ENCODE measurements at places on chromosomes 6 and 20.

DNA sequence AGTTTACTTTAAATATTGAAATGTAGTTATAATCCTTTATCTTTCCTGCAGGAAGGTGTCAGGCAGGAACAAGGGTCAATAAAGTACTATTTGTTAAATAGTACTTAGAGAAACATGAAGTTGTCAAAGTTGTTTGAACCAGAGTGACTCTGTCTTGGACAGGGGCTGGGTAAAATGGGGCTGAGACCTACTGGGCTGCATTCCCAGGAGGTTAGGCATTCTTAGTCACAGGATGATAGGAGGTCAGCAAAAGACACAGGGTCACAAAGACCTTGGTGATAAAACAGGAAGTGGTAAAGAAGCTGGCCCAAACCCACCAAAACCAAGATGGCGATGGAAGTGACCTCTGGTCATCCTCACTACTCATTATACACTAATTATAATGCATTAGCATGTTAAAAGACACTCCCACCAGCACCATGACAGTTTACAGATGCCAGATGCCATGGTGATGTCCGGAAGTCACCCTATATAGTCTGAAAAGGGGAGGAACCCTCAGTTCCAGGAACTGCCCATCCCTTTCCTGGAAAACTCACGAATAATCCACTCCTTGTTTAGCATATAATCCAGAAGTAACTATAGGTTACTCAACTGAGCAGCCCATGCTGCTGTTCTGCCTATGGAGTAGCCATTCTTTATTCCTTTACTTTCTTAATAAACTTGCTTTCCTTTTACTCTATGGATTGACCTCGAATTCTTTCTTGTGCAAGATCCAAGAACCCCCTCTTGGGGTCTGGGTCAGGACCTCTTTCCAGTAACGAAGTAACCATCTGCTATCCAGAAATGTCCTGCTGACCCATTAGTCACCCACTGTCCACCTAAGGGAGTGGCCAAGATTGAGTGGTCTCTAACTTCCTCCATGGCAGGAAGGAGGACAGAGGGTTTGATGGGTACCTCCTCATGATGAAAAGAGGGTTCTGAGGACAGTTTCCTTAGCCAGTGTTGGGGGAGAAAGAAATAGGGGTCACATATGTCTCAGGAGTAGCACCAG lies 19.6 kb downstream of the SLC22A2 start:
- peak; percentile 23 for DNase-seq

DNA sequence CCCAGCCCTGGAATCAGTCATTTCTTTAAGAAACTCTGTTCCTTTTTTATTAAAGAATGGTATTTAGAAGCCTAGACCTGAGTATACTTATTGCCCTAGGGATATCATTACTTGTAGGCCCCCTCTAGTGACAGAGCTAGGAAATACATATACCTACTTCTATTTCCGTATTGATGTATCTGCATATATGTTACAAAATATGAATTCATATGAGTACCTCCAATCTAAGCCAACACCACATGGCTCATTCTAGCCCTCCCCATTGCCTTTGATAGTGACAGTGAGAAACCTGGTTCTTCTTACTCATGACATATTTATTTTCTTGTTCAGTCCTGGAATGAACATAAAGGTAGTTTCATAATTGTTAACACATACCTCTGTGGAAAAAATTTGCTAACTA lies 137.2 kb downstream of the FARS2 start:
- peak; percentile 58 for DNase-seq

DNA sequence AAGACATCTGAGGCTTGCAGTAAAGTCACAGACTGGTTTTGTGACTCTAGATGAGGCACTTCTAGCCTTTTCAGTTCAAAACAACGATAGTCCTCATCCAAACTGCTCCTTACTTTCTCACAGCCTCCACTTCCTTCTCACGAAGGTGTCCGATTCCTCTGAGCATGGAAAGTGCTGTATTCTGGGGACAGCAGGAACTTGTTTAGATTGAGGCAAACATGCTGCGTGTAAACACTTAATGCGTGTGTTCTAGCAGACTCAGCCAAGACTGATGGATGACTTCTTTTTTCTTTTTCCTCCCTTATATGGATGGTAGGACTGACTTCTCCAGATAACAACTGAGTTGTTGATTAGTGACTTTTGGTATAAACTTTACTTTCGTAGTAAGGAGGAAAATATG lies 80.2 kb upstream of the PRDM1 start:
- no peak for DNase-seq

DNA sequence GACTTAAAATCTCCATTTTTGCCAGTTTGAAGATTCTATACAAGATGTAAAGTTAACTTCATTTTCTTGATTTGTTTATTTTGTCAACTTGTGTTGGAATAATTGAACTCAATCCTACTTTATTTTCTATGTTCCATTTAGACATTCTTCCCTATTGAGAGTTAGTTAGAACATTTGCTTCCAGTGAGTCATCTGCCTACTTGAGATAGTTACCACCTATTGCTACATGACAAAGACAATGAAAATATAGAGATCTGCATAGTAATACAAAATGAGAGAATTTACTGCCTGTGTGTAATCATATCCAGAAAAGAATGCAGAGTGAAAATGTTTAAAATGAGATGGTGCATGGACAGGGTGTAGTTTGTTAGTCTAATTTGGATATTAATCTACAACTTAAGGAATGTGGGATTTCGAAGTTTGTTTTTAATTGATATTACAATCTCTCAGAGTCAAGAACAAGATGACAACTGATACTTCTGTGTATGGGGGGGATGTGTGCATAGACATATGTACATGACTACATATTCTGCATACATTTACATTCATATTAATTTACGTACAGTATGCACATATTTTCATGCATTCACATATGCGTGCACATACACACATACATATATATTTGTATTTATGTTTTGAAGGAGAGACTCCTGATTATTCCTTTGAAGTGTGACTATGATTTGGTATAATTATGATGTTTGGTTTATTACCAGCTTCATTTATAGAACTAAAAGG lies 420.1 kb downstream of the NKAIN2 start:
- no peak for DNase-seq

- DNase-seq = no peak
Measured at GRCh38 chr6:88006557-88006956, 41.1 kb upstream of the SPACA1 start.

DNA sequence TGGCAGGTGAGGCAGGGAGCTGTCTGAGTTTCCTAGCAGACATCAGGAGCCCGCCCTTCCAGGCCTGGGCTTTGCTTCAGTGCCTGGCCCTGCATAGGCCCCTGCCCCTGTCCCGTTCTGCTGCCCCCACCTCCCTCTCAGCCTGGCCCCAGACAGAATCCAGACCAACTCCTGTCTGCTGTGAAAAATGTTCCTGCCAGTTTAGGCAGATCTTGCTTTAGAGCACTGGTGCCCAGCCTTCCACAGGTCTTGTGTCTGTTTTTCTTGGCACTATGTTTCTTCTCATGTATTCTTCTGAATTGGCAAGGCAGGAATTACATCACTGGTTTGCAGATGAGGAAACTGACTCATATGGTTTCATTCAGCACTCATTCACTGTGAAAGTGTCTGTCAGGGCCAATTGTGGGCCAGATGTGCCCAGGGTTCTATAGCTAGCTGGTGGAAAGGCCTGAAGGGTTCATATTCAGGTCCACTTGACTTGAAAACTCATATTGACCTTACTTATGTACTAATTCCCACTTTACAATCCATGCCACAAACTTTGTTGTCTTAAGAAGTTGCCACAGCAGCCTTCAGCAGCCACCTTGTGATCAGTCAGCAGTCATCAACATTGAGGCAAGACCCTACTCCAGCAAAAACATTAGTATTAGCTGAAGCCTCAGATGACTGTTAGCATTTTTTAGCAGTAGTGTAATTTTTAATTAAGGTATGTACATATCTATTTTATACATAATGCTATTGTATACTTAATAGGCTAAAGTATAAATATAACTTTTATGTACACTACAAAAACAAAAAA lies 40.5 kb downstream of the HLA-F start:
- no peak for DNase-seq

- no peak for DNase-seq
Measured at GRCh38 chr6:136921936-136922684, at the start of gene SLC35D3. Gene SLC35D3 (plus strand): TSS chr6:136922301. CDS start chr6:136922429, 128 bp downstream.

DNA sequence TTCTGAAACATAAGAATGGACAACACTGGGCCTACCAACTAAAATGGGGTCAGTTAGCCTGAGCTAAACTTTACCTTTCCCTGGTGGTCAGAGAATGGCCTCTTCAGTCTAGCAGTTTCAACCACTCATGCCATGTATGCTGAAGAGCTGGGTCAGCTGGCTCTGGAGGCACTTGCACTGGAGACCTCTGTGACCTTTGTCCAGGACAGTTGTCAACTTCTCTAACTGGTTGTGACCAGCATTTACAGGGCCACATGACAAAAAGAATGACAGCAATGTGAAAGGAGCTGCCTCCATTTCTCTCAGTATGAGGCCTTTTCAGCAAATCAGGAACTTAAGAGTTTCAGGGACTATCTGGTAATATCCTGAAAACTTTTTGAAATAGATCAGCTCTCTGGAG lies 59.9 kb upstream of the TMEM30A start:
- DNase-seq = no peak

- DNase-seq = no peak
Measured at GRCh38 chr6:453152-453551, 61.6 kb downstream of the IRF4 start.

DNA sequence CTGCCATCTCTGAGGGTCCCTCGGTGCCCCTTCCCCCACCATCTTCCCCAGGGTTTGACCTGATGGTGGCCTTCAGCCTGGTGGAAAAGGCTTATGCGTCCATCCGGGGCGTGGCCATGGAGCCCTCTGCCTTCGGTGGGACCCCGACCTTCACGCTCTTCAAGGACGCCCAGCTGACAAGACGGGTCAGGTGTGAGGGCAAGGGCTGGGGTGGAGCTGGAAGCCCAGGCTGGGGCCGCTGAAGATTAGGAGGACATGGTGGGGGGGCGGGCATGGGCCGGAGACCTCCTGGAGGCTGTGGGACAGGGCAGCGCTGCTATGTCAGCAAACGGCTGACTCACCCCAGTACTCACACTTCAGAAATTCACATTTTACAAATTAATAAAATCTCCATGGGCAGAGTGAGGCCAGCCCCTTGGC lies 23.5 kb downstream of the COL20A1 start:
- DNase-seq = no peak

DNA sequence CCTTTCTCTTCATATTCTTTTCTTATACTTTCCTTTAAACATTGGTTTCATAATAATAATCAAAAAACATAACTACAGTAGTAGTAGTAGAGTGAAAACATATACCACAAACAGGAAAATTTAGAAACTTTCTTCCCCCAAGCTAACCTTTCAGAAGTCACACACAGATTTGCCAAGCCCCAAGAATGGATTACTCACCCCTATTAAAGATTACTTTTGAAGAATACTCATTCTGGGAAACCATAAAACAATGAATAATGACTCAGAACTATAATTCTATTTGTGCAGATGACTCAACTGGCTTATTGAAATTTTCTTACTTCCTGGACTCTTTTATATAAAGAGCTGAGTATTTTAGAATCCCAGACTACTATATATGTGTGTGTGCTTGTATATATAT lies 119.4 kb upstream of the GJE1 start:
- DNase-seq = no peak

- DNase-seq = no peak
Measured at GRCh38 chr6:37256692-37257319, 766 bp upstream of the TBC1D22B start.

GRCh38 chr6:99178168-99178567 lies 171.3 kb downstream of the FAXC start:
- no peak for DNase-seq

- DNase-seq = peak; percentile 54
Measured at GRCh38 chr20:44211177-44212039, 837 bp upstream of the OSER1 start.

DNA sequence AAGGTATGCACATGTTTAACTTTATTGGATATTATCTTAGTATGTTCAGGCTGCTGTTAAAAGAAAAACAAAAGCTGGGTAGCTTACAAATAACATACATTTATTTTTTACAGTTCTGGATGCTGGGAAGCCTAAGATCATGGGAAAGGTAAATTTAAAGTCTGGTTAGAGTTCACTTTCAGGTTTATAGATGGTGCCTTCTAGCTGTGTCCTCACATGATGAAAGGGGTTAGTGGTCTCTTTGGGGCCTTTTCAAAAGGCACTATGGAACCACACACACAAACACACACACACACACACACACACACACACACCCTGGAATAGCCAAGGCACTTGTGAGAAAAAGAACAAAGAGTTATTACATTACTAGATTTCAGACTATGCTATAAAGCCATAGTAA lies 805.8 kb upstream of the GJE1 start:
- no peak for DNase-seq

- no peak for DNase-seq
Measured at GRCh38 chr20:21301940-21302663, 1.0 kb upstream of the XRN2 start.

DNA sequence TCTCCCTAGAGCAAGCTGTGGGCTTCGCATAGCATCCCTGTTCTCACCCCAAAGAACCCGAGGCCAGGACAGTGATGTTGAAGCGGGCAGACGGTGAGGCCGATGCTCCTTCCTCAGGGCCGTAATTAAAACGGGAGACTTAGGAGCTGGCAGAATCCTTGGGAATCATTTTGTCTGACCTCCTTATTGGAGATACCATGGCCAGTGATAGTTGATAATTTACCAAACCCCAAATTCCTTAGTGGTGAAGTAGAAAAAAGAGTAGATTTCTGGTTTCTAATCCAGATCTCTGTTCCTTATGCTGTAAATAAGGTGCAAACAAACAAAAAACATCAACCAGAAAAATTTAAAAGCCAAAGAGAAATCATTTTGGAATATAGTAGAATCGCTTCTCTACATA lies 361.1 kb upstream of the AGPAT4 start:
- DNase-seq = no peak

- no peak for DNase-seq
Measured at GRCh38 chr6:38054527-38055202, 235.1 kb downstream of the ZFAND3 start.

GRCh38 chr20:4726710-4727397 lies 5.1 kb downstream of the PRND start:
- no peak for DNase-seq

DNA sequence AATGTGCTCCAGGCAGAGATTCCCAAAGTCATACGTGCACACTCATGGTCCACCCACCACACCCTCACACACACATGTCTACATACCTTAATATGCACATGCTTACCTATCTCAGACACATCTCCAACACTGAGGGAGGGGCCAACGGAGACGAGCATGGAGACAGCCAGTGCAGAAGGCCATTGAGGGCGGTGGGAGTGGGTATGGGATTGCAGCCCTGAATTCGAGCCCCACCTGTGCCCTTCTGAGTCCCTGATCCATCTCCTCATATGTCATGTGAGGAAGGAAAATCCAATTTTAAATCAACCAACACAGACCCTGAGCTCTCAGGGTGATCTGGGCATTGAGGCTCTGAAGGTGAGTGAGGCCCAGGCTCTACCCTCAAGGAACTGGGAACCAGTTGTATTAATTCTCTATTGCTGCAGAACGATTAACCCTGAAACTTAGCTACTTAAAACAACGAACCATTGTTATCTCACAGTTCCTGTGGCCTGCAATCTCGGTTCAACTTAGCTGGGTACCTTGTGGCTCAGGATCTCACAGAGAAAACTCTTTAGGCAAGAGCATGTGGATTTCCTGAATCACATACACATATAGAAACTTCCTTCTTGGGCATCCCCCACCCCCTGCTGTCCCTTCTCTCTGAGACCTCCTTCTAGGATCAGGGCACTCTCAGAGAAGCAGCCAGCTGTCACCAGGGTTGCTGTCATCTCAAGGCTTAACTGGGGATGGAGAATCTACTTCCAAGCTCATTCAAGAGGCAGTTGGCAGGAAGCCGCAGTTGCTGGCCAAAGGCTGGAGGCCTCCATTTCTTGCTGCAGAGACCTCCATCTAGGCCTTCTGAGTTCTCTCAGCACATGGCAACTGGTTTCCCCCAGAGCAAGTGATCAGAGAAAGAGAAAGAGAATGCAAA lies 28.3 kb downstream of the GLP1R start:
- no peak for DNase-seq
